ENCODE measurements at places on chromosomes 7 and 10.

DNA sequence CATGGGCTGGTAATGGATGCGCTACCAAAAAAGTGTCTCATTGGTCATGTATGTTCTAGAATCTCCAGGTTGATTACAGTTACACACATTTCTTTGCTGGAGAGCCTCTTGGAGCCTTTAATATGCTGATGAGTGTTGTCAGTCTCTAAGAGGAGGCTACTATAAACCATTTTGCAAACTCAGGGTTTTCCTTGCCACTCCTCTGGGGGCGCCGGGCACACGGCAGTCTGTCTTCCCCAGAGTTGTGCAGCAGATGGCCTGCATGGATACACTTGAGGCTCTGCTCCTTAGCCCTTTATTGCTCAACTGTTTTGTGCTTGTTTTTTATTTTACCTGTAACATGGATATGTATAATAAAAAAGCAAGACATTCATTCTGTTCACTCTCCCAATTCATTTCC lies 196.5 kb downstream of the ACTR3B start:
- no peak for DNase-seq

DNA sequence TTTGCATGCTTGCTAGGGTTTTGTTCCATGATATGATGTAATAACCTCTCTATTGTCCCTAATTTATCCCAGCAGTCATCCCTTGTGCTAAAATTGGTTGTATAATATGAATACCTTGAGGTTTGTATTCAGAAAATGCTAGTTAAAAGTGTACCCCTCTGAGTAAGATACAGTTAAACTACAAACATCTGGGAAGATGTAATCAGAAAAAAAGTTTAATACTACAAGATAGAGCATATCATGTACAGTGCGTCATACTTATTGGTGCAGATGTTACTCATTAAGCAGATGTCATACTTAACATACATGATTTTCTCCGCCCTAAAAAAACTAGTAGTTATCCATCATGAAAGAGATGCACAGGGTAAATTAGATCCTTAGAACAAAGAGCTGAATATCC lies 336.1 kb upstream of the KCND2 start:
- DNase-seq = no peak

DNA sequence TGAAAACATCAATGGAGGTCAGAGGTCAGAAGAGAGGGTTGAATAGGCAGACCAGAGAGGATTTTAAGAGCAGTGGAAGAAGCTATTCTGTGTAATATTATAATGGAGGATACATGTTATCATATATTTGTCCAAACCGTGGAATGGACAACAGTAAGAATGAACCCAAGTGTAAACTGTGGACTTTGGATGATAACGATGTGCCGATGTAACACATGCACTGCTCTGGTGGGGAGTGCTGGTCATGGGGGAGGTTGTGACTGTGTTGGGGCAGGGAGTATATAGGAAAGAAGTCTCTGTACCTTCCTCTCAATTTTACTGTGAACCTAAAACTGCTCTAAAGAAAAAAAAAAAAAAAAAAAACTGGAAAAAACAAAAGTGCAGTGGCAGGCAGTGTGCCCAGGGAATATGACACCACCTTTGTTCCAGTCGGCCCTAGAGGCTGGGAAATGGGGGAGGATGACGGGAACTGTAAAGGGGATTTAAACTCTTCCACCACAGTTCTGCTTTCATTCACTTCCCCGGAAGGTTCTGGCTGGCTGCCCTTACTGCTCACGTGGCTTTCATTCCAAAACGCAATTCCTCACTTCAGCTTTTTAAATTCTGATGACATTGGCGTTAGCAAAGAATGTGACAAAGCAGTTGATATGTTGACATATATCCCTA lies 113.7 kb upstream of the ANKRD1 start:
- DNase-seq = no peak

DNA sequence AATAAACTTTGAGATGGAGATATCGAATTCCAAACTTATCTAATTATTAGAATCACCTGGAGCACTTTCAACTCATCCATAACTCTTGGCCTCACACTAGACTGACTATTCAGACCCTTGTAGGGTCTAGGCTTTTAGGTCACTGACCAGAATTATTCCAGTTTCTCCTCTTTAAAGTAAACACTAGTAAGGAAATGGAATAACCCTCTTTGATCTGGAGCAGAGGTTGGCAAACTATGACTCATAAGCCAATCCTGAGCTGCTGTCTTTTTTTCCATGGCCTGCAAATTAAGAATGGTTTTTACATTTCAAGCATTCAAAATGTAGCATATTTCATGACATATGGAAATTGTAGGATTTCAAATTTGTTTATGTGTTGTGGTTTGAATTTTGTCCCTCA lies 1601.9 kb downstream of the REEP3 start:
- no peak for DNase-seq

Data from SW480 (cell line).